Left ventricle myocardium inferior (tissue), 1 donor: ENCODE measurements at places on chromosomes 13 and 19. TPM values are rescaled to one million over a fixed set of nuclear protein-coding genes. Genes with fewer than 3 reads are reported as not detected.

LILRA6 gene
- 1.2 TPM for total RNA-seq

GRCh38 chr19:5149932-5150901, 181.3 kb downstream of the KDM4B start:
- no peak for DNase-seq

GRCh38 chr13:51137250-51137649, 26.2 kb upstream of the C13orf42 start:
- DNase-seq, result no peak

GRCh38 chr19:46201454-46202310, 27.9 kb upstream of the IGFL1 start:
- DNase-seq, result no peak
